Bladder microvascular endothelial cell (primary cell): ENCODE measurements at places on chromosomes 7 and 10. TPM values are rescaled to one million over a fixed set of nuclear protein-coding genes. Genes with fewer than 3 reads are reported as not detected.

Gene EIF4EBP2
- 17.0 and 32.9 TPM in 2 replicates for total RNA-seq

Gene ZNF479
- not detected in 2 replicates for total RNA-seq

Gene CD36
- 2.8 and 288 TPM in 2 replicates for total RNA-seq

Gene ATOH7
- not detected in 2 replicates for total RNA-seq

Gene STEAP1
- 7.4 and 9.6 TPM in 2 replicates for total RNA-seq

Gene NRG3
- 10.6 TPM in 1 of 2 replicates, not detected in the other for total RNA-seq

Gene NEURL1
- under 0.01 and 0.06 TPM in 2 replicates for total RNA-seq

Gene ANKRD22
- total RNA-seq: not detected in 2 replicates

Gene CUX1
- total RNA-seq: 13.0 and 47.5 TPM in 2 replicates

Gene AGBL3
- total RNA-seq: 0.82 and 1.6 TPM in 2 replicates

Gene PRLHR
- not detected in 2 replicates for total RNA-seq

Gene GIMAP8
- total RNA-seq: 74.8 and 102 TPM in 2 replicates

Gene RHOBTB1
- 29.6 and 62.1 TPM in 2 replicates for total RNA-seq

Gene MACC1
- not detected in 2 replicates for total RNA-seq

Gene EPHA1
- not detected in 2 replicates for total RNA-seq

Gene H2BK1
- total RNA-seq: not detected in 2 replicates

Gene MRPS24
- 48.3 and 61.4 TPM in 2 replicates for total RNA-seq

Gene ANKRD30A
- total RNA-seq: not detected in 2 replicates

Gene EN2
- not detected in 2 replicates for total RNA-seq
